ENCODE measurements at places on chromosomes 7 and 10.

DNA sequence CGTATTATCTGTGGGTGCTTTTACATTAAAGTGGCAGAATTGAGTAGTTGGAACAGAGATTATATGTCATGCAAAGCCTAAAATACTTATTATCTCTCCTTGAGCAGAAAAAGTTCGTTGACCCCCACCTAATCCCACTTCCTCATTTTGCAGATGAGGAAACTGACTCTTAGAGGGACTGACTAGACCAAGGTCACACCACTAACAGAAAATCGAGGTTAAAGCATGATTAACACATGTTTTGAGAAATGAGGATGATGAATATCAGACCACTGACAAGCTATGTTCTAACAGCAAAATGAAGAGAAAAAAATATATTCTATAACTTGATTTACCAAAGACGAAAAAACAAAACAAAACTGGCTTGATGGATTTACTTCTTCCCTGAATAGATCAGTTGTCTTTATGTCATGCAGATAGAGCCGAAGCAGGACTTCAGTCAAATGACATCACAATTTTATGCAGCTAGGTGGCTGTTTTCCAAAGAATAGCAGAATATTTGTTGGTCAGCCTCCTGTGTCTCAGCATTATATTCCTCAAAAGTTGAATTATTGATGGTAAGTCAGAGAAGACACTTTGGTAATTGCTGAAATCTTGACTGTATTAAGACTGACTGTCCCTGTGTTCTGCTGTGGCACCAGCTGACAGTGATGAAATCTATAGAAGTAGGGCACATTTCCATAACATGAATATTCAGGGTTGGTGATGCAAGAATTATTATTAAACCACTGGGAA lies 24.2 kb upstream of the SMIM30 start:
- no peaks in the 10 kb centered on the region for H3K27me3 ChIP-seq
- H3K27ac ChIP-seq = no peak overlapping the region
- H3K36me3 ChIP-seq = no peaks in the 10 kb centered on the region
- no peak overlapping the region for H3K4me3 ChIP-seq
- no peak for DNase-seq
- H3K4me1 ChIP-seq = no peaks in the 10 kb centered on the region

GRCh38 chr7:91343996-91344629 lies 79.9 kb downstream of the FZD1 start:
- H3K4me3 ChIP-seq = no peak overlapping the region
- no peak overlapping the region for H3K27ac ChIP-seq
- DNase-seq = no peak
- H3K36me3 ChIP-seq = no peaks in the 10 kb centered on the region
- no peaks in the 10 kb centered on the region for H3K27me3 ChIP-seq
- H3K4me1 ChIP-seq = peaks cover 63% of the 10 kb centered on the region

DNA sequence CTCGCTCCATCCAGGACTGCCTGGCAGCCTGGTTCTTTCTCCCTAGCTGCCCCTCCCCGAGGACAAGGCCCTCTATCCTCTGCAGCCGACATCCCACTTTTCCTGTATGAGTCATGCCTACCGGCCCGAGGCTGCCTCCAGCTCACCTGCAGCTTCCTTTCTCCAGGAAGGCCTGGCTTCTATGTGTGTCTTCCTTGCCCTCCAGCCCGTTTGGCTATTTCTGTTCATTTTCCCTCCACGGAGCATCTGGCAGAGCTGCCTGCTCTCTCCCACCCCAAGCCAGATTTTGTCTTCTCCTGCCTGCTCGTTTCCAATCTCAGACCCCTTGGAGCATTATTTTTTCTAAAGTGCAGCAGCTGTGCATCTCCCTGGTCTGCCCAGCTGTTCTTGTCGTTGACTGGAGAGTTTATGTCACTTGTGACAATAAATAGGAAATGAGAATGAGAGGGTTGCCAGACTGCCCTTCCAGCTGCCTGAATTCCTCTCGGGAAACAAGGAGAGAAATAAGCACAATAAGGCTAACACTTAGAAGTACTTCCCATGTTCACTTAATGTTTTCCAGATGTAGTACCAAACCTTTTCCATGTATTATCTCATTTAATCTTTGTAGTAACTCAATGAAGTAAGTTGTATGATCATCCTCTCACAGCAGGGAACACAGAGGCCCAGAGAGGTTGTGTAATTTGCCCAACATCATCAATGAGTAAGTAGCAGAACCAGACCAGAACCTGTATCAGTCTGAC lies 19.7 kb downstream of the UBTD1 start:
- H3K4me3 ChIP-seq = no peak overlapping the region
- H3K27me3 ChIP-seq = no peaks in the 10 kb centered on the region
- no peak for DNase-seq
- no peaks in the 10 kb centered on the region for H3K36me3 ChIP-seq
- H3K4me1 ChIP-seq = peaks cover 99% of the 10 kb centered on the region

GRCh38 chr10:78139341-78139740 lies 105.7 kb downstream of the RPS24 start:
- H3K4me3 ChIP-seq = no peak overlapping the region
- no peaks in the 10 kb centered on the region for H3K36me3 ChIP-seq
- DNase-seq = no peak

DNA sequence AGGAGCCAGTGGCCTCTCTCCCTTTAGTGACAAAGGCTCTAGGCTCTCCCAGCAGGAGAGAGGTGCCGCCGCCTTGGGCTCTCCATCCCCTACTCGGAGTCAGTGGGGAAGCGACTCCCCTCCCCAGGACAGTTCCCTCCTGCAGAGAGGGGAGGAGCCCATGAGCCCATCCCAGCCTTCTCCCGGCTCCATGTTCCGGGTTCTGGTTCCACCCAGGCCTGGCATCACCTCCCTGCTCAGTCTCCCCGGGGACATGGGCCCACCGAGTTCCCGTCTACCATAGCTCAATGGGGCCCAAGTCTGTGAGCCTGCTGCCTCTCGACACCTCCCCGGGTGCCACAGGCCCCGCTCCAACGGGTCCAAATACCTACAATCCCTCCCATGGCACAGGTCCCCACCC lies 66.5 kb upstream of the DNAAF5 start:
- no peak for DNase-seq
- peaks cover 36% of the 10 kb centered on the region for H3K4me1 ChIP-seq
- no peak overlapping the region for H3K4me3 ChIP-seq
- no peaks in the 10 kb centered on the region for H3K36me3 ChIP-seq
- H3K27me3 ChIP-seq = no peaks in the 10 kb centered on the region

DNA sequence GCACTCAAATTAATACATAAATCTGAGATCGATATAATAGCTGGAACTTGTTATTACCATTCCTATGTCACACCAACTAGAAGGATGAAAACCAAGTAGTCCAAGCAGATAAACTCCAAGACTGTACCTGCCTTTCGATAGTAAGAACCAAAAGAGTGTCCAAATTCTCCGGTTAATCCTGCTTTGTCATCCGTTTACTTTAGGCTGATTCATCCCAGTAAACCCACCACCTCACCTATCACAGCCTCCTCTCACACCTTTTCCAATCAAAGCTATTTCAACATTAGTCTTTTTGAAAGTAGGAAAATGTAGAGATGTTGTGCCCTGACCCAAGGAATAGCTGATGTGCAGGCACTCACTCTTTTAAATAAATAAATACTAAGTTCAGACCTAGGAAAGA lies 177.2 kb downstream of the CTNNA3 start:
- peaks cover 13% of the 10 kb centered on the region for H3K4me1 ChIP-seq
- no peaks in the 10 kb centered on the region for H3K36me3 ChIP-seq
- no peaks in the 10 kb centered on the region for H3K27me3 ChIP-seq
- H3K27ac ChIP-seq = no peak overlapping the region
- DNase-seq = no peak

GRCh38 chr10:50542871-50543270 lies 80.9 kb downstream of the SGMS1 start:
- H3K27me3 ChIP-seq = no peaks in the 10 kb centered on the region
- no peak for DNase-seq
- H3K4me3 ChIP-seq = no peak overlapping the region
- peaks cover 70% of the 10 kb centered on the region for H3K4me1 ChIP-seq
- H3K27ac ChIP-seq = no peak overlapping the region

DNA sequence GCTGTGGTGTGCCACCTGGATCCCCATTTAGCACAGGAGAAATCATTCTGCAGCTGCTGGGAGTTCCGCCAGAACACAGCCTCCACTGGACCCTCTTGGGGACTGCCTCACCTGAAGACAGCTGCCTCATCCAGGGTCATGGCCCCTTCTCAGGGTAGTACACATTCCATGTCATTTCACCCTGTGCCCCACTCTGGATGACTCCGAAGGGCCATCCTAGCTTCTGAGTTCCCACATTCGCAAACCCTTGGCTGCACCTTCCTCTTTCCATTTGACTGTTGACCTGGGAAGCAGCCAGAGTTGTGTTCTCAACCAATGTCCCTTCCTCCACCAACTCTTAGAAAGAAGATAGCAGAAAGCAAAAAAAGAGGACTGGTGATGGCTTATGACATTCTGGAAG lies 125.6 kb upstream of the TBX20 start:
- no peak overlapping the region for H3K4me3 ChIP-seq
- no peaks in the 10 kb centered on the region for H3K27me3 ChIP-seq
- peak overlapping the region; percentile 52 for H3K27ac ChIP-seq
- DNase-seq = no peak

GRCh38 chr7:50069613-50070012 lies 23.4 kb downstream of the ZPBP start:
- peak overlapping the region; percentile 77 for H3K27ac ChIP-seq
- H3K27me3 ChIP-seq = no peaks in the 10 kb centered on the region
- peak overlapping the region; percentile 74 for H3K4me3 ChIP-seq

DNA sequence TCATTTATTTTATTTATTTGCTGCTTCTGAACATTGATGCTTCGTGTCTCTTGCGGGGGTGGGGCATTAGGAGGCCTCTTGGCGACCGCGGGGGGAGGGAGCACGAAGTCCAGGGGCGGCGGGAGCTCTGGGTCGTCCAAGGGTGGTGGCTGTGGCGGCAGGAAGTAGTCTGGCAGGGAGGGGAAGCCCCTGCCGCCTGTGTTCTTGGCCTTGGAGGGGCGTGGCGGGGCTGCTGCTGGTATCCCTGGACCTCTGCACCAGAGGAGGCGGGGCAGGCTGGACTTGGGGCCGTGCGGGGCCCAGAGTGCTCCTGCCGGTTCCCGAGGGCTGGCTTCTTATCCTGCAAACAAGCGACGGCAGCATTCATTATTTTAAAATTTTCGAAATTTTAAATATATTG lies 70.5 kb upstream of the ABI1 start:
- H3K27me3 ChIP-seq = peaks cover 7% of the 10 kb centered on the region
- H3K27ac ChIP-seq = no peak overlapping the region
- peak; percentile 23 for DNase-seq
- H3K4me1 ChIP-seq = peaks cover 7% of the 10 kb centered on the region
- peak overlapping the region; percentile 50 for H3K4me3 ChIP-seq

- peaks cover 25% of the 10 kb centered on the region for H3K4me1 ChIP-seq
- H3K27ac ChIP-seq = peak overlapping the region; percentile 71
- no peaks in the 10 kb centered on the region for H3K36me3 ChIP-seq
These were observed 443 bp downstream of the RNF32 start for GRCh38 chr7:156640949-156641485.

- H3K27ac ChIP-seq = no peak overlapping the region
- peaks cover 59% of the 10 kb centered on the region for H3K4me1 ChIP-seq
- H3K36me3 ChIP-seq = peaks cover 8% of the 10 kb centered on the region
- H3K27me3 ChIP-seq = no peaks in the 10 kb centered on the region
These were observed 28.7 kb downstream of the GBF1 start for GRCh38 chr10:102274062-102274461.

GRCh38 chr7:137853053-137853452 lies 6.3 kb upstream of the DGKI start:
- H3K4me3 ChIP-seq = no peak overlapping the region
- no peaks in the 10 kb centered on the region for H3K4me1 ChIP-seq
- no peaks in the 10 kb centered on the region for H3K36me3 ChIP-seq
- no peaks in the 10 kb centered on the region for H3K27me3 ChIP-seq
- no peak for DNase-seq
- H3K27ac ChIP-seq = no peak overlapping the region

- peaks cover 12% of the 10 kb centered on the region for H3K4me1 ChIP-seq
- no peak for DNase-seq
- H3K27me3 ChIP-seq = no peaks in the 10 kb centered on the region
These were observed 151.9 kb downstream of the ZMYND11 start for GRCh38 chr10:287026-287709.

GRCh38 chr7:124769136-124769535 lies 3.5 kb upstream of the GPR37 start:
- H3K4me1 ChIP-seq = peaks cover 17% of the 10 kb centered on the region
- H3K27ac ChIP-seq = no peak overlapping the region
- DNase-seq = no peak
- H3K36me3 ChIP-seq = no peaks in the 10 kb centered on the region

DNA sequence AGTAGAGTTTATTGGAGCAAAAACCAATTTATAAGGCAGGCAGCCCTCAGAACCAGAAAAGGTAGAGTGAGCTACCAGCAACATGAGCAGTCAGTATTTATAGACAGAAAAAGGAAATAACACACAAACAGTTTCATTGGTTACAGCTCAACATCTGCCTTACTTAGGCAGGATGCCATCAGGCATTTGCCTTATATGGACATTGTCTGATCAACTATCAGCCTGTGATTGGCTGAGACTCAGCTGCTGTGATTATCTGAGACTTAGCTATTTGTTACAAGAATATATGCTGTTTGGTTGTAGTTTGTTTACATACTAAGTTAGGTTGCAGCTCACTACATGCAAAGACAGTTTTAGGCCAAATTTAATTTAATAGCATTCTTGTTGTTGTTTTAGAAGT lies 60.4 kb upstream of the CDK1 start:
- no peaks in the 10 kb centered on the region for H3K4me1 ChIP-seq
- no peak overlapping the region for H3K27ac ChIP-seq

DNA sequence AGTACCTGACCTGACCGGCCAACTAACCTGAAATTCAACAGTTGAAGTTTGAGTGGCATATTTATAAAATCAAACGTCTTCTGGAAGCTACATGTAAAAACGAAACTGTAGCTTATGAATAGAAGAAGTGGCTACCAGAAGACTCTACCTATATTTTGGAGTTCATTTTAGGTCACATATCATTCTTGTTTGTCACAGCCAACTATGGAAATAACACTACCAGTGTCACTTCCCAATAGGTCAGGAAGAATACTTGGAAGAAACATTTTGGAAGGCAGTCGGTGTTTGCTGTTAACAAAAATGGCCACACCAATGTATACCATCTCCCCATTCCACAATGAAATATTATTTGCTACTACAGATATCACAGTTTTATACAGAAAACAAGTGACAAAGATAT lies 12.6 kb downstream of the TWIST1 start:
- H3K27me3 ChIP-seq = peaks cover 96% of the 10 kb centered on the region
- DNase-seq = no peak
- no peak overlapping the region for H3K4me3 ChIP-seq
- H3K27ac ChIP-seq = no peak overlapping the region
- H3K4me1 ChIP-seq = peaks cover 24% of the 10 kb centered on the region

DNA sequence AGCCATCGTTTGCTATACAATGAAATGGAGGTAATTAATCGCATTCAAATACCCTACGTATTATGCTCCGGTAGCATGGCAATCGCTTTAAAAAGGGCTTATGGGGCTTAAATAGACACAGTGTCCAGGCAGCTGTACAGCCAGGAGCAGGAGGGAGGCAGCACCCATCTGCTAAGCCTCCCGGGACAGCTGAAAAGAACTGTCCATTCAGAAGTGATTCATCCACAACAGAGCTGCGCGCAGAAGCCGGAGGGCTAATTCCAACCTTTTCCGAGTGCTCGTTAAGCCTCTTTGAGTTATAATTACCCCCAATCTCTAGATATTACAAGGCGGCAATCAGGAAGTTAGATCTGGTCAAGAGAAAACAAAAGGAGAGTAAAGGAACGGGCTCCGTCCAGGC lies 58.3 kb downstream of the DPYSL4 start:
- DNase-seq = no peak
- H3K27me3 ChIP-seq = peaks cover 16% of the 10 kb centered on the region
- H3K27ac ChIP-seq = no peak overlapping the region
- no peaks in the 10 kb centered on the region for H3K4me1 ChIP-seq
- no peaks in the 10 kb centered on the region for H3K36me3 ChIP-seq

- no peaks in the 10 kb centered on the region for H3K27me3 ChIP-seq
- peak overlapping the region; percentile 70 for H3K4me3 ChIP-seq
- H3K4me1 ChIP-seq = peaks cover 11% of the 10 kb centered on the region
- no peaks in the 10 kb centered on the region for H3K36me3 ChIP-seq
These were observed 12.4 kb upstream of the HUS1 start for GRCh38 chr7:47991741-47992311.
